Activated CD4-positive, alpha-beta T cell treated with anti-CD3 and anti-CD28 coated beads, Interleukin-2, amount 50 U/mL, for 48 hours (primary cell): ENCODE measurements at places on chromosomes 7 and 10.

DNA sequence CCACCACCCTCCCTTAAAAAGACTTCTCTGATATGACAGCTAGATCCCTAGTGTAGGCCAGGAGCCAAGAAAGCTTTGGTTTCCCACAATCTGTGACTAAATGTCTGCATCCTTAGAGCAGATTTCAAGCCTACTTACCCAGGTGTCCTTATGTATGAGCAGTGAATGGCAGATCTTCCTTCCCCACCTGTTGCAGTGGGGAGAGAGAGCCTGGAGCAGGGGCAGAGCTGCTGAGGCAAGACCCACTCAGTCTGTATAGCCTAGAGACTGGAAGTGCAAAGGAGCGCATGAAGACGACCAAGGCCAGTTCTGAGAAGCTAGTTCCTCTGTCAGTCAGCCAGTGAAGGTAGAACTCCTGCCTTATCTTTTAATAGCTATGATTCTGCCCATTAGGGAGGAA, 180.1 kb downstream of the GRM3 start:
- DNase-seq = no peak

DNA sequence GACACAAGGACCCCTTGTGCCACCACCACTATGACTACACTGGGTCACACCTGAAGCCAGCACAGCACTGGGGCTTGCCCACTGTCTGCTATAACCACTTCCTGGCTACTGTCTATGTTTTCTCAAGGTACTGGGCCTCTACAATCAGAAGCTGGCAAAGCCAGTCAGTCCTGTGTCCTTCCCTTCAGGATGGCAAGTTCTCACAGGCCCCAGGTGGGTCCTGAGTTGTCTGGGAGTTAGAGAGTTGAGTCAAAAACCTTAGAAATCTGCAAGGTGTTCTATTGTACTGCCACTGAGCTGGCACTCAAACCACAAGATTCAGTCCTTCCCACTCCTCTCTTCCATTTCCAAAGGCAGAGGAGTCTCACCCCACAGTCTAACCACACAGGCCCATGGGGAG, 705.5 kb downstream of the IPMK start:
- no peak for DNase-seq

DNA sequence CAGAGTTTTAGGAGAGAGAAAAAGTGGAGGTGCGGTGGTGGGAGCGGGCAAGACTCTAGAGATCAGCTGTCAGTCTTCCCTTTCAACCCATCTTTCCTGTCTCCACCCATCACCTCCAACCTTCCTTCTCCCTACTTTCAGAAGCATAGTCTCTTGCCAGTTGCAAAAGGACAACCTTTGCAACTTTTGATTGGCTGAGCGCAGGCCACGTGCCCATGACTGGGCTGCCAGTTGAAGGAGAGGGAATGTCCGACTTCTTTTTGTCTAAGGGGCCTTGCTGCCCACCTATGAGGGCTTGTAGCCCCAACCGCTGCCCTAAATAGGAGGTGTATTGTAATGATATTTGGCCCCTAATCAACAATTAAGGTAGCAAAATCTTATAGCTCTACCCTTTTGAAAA, 12.6 kb downstream of the CYP26A1 start:
- DNase-seq = no peak

DNA sequence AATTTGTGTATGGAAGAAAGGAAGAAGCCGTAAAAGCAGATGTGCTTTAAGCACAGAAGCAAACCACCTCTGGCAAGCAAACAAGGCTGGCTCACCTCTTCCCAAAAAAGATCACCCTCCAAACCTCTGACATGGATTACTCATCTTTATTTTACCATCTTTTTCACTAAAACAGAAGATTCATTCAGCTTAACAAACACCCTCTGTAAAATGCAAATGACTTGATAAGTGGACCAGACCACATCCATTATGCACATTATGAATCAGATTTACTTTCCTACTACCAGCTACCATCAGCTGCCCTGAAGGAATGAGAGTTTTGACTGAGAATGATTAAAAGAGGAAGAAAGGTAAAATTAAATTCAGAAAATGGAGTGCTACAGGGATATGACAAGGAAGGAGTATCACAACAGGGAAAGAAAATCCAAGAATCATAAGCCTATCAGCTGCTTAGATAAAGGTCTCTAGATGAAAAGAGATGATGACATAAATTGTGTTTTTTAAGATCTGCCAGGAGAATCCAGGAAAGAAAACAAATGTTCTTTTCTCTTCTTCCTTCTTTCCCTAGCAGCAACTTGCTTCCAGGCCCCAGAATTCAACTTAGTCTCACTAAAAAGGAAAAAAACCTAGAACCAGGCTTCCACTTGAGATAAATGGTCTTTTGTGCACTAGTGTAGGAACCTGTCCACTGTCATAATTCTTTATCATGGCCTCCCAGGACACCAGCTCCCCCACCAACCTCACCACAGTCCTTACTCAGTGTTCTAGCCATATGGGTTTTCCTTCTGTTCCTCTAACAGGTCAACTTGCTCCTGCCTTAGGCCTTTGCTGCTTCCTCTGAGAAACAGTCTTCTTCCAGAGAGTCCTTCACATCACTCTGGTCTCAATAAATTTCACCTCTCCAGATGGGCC, 47.4 kb downstream of the JAZF1 start:
- DNase-seq = no peak

GRCh38 chr10:129832573-129833467, 131.3 kb downstream of the EBF3 start:
- DNase-seq = no peak

GRCh38 chr7:45072131-45073030, 16.4 kb downstream of the NACAD start:
- no peak for DNase-seq

DNA sequence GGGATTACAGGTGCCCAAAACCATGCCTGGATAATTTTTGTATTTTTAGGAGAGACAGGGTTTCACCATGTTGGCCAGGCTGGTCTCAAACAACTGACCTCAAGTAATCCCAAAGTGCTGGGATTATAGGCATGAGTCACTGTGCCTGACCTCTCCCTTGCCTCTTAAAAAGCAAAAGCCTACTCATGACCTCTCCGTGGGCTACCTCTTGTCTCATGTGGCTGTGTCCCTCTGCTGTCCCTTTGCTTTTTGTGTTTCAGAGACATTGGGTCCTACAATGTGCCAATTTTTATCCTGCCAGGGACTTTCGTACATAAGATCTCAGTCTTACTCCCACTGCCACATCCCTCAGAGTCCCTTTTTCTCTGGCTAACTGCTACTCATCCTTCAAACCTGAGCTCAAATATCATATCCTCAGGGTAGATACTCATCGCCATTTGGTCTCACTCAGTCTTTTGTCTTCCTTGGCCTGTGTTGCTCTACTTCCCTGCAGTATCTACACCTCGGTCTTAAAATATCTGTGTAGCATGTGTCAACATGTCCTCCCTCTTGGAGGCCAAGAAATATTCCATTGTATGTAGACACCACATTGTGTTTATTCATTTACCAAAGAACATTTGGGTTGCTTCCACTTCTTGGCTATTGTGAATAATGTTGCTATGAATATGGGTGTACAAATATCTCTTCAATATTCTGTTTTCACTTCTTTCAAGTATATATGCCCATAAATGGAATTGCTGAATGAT, 465.0 kb upstream of the KLF6 start:
- no peak for DNase-seq

DNA sequence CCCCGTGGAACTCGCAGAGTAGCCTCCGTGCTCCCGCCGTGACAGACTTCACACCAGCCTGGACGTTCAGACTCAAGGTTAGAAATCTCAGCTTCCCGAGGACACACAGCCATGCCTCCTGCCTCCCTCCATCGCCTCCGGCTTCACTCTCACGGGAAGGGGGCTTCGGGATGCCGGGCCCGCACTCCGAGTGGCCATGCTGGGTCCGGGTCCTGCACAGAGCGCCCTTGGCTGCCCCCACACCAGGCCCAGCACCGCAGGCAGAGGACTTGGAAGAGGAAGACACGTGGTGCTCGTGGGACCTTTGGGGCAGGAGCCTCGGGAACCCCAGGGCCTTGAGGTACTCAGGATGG, 89.8 kb downstream of the PDGFA start:
- DNase-seq = no peak

DNA sequence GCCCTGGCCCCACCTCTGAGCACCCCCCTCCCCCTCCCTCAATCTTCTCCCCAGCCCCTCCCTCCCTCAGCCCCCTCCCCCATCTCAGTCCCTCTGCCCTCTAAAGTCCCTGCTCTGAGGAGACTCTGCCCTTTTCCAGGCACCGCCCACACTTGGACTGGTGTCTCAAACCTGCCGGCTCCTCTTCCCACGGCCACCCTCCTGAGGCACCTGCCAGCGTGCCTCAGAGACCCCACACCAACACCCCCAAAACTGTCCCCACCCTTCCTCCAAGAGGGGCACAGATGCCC, 34.6 kb upstream of the HSPB1 start:
- no peak for DNase-seq

- no peak for DNase-seq
Observed at GRCh38 chr7:87473986-87474385, 1.5 kb downstream of the ABCB4 start.

- DNase-seq = peak; percentile 10
Observed at GRCh38 chr10:124225467-124226270, 132.3 kb upstream of the CHST15 start.

GRCh38 chr10:5904227-5904626, 14.2 kb downstream of the FBH1 start:
- no peak for DNase-seq

- DNase-seq = no peak
Observed at GRCh38 chr10:86964061-86964846, 4.0 kb upstream of the ADIRF start.

DNA sequence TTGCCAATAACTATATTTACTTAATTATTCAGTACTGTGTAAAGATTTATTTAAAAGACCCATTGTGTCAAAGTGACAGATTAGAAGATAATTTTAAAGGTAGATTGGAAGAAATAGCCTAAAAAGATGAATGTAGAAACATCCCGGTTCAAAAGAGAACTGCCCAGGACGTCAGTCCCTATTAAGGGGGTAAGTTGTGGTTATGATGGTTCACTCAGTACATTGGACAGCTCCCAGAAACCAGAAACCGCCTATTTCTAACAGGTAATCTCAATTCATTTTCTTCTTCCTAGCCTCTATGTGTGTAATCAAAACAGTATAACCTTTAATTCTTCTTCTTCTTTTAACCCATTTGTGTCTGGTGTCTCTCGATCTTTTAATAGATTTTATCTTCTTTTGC, 1.5 kb upstream of the FERD3L start:
- DNase-seq = no peak

DNA sequence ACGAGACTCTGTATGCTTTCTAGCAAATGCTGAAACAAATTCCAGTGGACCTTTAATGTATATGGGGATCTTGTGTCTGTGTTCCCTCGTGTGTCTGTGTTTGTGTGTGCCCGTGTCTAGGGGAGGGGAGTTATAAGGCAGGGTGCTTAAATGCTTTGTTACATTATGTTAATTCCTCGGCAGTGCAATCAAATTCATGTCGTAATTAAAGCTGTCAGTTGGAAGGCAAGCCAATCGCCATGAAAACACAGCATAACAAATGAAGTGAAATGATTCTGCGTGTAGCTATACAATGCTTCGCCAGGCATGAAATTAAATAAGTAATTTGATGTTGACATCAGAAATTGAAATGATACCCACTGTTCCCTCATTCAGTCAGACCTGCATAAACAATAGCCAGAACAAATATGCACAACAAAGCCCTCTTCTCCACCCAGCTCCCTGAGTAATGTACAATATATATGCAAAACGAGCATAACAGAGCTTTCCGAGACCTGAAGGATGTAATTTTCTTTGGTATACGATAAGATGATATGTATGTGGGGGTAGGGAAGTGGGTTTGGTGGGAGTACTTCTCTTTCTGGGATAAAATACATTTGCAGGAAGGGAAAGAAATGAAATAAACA, 534.1 kb downstream of the AUTS2 start:
- no peak for DNase-seq

DNA sequence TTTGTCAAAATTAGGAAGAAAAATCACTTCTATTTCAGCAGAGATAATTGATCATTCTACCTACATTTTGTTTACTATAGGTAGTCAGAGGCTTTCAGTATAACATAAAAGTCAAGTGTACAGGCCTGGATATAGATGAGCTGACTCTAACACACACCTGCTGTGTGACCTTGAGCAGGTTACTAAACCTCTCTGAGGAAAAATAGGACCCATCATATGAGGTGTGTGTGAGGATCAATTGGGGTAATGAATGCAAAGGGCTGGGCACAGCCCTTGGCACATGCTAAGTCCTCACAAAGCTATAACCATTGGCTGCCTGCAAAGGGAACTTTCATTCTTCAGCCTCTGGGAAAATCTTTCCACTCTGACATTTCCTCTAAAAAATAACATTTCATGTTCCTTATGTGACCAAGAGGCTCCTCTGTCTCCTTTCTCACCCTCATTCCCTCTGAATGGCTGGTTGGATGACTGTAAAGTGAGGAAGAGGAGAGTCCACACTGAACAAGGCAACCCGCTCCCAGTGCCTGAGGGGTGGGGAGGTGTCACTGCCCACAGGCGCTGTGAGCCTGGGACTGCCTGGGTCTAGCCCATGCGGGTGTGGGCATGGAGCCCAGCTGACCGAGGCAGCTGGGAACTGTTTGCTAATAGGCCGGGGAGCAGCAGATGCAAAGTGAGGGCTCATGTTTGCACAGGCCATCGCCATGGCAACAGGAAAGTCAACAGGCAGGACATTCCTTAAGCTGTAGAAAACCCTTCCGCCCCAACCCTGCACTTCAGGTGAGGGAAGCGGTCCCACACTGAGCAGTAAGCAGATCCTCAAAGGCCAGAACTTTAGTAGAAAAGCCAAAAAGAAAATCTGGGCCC, 36.8 kb downstream of the MYOF start:
- no peak for DNase-seq

- DNase-seq = no peak
Observed at GRCh38 chr10:67257018-67257417, 331.2 kb downstream of the LRRTM3 start.

DNA sequence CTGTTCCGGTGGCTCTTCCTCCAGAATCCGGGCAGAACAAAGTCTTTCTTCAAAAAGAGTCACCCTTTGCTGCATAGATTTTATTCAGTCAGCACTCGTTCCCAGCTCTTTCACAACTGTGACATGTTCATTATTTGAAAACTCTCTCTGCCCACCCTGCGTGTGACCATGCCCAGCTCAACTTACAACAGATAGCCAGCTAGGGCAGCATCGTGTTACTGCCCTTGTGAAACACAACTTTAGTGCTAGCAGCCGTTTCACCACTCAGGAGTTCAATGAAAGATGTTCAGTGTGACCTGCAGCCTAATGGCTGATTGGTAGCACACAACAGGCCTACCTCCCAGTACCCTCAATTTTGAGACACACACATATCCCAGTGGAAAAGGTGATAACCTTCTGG, 57.9 kb downstream of the ZNF438 start:
- DNase-seq = no peak

GRCh38 chr7:22542254-22542653, 42.3 kb upstream of the STEAP1B start:
- no peak for DNase-seq

- DNase-seq = no peak
Observed at GRCh38 chr7:52079726-52080125, 763.1 kb upstream of the COBL start.

- no peak for DNase-seq
Observed at GRCh38 chr10:118669020-118669791, 73.8 kb upstream of the PRLHR start.

DNA sequence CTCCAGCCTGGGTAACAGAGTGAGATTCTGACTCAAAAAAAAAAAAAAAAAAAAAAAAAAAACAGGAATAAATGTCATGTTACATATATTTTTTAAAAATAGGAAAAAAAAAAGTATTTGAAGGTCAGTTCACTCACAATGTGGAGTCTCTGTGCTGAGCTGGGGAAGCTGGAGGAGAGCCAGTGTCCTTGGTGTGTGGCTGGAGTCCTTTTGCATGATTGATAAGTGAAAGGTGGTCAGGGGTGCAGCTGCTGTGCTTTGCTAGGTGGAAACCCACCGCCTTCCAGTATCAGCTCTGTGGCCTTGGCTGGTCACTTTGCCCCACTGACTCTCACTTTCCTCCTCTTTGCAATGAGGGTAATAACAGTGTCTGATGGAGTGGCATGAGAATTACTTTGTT, 101.9 kb downstream of the VWC2 start:
- no peak for DNase-seq
